Activated B cell treated with CpG ODN at 0.5 μM for 24 hours (primary cell): ENCODE measurements at places on chromosomes 3 and 15. TPM values are rescaled to one million over a fixed set of nuclear protein-coding genes. Genes with fewer than 3 reads are reported as not detected.

The AAGAB gene
- 48.5 and 50.8 TPM in 2 replicates for total RNA-seq

The PRKCI gene
- 6.6 and 6.9 TPM in 2 replicates for total RNA-seq

The SLC12A8 gene
- total RNA-seq = 0.58 and 0.81 TPM in 2 replicates

The SLC28A2 gene
- total RNA-seq = not detected in 2 replicates

The EFCAB12 gene
- 1.8 and 2.1 TPM in 2 replicates for total RNA-seq

The CHCHD6 gene
- total RNA-seq = 7.5 and 10.0 TPM in 2 replicates

The TNK2 gene
- total RNA-seq = 108 and 132 TPM in 2 replicates

The IDH2 gene
- total RNA-seq = 49.1 and 51.2 TPM in 2 replicates

DNA sequence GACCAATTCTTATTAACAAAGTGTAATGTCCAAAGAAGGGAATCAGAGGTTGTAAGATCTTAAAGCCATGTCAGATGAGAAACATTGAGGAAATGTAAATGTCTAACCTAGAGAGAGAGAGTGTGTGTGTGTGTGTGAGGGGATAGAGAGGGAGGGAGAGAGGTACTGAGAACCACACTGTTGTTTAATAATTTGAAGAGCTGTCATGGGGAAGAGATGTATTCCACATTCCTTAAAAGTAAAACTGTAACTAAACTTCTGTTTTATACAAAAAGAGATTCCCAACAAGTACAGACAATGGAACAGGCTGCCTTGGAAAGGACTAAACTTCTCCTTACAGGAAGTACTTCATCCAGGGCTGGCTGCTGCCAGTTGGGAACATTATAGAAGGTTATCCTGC lies 68.9 kb upstream of the BOC start:
- DNase-seq = no peak

DNA sequence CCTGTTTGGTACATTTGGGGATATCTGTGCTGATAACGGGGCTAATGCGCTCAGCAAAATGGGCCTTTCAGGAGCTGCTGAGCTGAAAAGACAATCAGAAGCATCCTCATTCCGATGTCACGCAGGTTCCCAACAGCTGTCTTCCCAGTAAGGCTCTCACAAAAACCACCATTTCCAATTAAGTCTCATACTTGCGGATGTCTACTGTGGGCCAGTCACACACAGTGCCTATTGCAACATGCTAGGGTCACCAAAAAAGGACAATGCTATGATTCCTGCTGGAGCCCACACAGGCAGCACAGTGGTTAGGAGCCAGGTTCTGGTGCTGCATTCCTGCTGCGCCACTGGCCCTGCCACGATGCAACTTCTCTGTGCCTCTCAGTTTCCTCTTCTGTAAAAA lies 16.4 kb upstream of the LDHAL6B start:
- DNase-seq = no peak

DNA sequence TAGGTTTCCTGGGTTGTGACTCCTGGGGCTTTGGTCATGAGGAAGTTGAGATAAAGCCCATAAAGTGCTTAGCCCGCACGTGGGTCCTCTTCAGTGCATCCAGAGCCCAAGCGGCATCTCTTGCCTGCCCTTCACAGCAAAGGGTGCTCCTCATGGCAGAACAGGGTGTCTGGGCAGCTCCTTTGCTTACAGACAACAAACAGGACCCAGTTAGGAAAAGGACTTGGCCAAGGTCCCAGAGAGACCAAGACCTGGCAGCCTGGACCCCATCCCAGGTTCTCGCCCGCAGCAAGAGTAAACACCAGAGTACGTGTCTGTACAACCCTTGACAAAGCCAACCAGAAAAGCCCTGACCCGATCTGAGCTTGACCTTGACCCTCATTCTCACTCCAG lies 27.0 kb downstream of the ALS2CL start:
- no peak for DNase-seq

GRCh38 chr3:59212128-59212779 lies 162.4 kb upstream of the CFAP20DC start:
- DNase-seq = no peak

GRCh38 chr3:44648564-44649229 lies at the start of gene ZNF35:
ZNF35 (plus strand) TSS chr3:44648732; CDS start chr3:44651068, 2,336 bp downstream.
- peak; percentile 41 for DNase-seq

GRCh38 chr15:82739086-82739485 lies 29.4 kb upstream of the AP3B2 start:
- DNase-seq = no peak

DNA sequence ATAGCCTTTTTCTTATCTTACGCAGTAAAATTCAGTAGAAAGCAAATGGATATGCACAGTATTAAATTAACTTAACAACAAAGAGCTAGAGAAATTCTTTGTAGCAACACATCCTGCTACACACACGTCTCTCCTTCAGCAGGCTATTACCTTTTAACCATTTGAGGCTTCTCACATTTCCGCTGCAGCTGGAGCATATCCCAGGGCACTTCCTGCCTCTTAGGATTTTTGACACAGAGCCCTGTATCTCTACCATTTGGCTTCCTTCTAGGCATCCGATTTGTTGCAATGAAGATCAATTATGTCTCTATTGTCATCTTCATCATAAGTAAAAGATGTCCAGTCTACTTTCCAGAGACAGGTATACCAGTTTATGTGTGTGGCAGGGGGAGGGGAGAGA lies 292.4 kb upstream of the CBLB start:
- DNase-seq = no peak

DNA sequence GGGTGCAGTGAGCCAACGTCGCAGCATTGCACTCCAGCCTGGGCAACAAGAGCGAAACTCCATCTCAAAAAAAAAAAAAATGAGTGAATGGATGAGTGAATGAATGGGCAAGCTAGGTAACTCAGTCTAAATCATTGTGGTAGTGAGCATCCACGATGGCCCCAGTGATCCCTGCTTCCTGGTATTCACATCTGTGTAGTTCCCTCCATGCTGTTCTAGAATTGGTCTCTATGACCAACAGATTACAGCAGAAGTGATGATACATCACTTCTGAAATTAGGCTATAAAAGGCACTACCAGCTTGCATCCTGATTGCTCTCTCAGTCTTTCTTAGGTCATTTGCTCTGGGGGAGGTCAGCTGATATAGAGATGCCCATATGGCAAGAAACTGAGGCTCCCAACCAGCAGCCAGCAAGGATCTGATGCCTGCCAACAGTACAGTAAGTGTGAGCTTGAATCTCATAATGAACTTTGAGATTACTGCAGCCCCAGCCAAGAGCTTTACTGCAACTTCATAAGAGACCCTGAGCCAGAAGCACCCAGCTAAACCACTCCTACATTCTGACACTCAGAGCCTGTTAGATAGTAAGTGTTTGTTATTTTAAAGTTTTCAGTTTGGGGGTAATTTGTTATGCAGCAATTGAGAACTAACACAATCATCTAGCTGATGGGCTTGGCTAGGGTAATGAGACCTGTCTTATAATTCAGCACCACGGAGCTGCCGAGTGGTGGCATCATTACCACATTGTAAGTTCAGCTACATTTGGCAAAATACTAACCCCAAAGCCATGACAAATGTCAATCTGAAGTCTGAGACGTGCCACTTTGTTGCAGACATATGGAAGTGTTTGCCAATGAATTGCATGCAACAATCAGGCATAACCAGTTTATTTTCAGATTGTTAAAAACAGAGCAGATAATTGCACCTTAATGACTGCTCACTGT lies 53.0 kb downstream of the KLHL6 start:
- DNase-seq = no peak

- no peak for DNase-seq
Observed at GRCh38 chr3:120415756-120416155, 35.0 kb downstream of the FSTL1 start.

GRCh38 chr3:110307065-110307809 lies 764.4 kb upstream of the NECTIN3 start:
- no peak for DNase-seq

DNA sequence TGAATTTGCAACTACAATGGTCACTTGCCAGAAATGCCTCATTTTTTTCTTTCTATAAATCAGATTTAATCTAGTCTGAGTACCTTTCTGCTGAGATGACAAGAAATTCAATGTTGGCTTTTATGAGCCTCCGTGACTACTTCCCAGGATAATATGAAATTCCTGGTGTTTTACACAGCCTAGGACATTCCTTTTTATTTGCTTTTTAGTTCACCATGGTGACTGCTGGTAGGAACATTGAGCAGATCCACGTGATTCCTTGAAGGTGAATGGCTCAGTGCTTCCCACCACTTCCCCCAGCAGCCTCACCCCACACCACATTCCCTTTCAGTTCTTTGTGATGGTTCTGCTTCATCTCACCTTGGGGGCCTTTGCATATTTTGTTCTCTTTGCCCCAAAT lies 4.3 kb upstream of the NPTN start:
- DNase-seq = no peak

DNA sequence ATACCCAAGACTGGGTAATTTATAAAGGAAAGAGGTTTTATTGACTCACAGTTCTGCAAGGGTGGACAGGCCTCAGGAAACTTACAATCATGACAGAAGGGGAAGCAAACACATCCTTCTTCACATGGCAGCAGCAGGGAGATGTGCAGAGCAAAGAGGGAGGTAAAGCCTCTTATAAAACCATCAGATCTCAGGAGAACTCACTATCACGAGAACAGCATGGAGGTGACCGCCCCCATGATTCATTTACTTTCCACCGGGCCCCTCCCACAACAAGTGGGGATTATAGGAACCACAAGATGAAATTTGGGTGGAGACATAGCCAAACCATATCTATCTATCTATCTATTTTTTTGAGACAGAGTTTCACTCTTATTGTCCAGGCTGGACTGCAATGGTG lies 5.4 kb downstream of the GDPGP1 start:
- no peak for DNase-seq

DNA sequence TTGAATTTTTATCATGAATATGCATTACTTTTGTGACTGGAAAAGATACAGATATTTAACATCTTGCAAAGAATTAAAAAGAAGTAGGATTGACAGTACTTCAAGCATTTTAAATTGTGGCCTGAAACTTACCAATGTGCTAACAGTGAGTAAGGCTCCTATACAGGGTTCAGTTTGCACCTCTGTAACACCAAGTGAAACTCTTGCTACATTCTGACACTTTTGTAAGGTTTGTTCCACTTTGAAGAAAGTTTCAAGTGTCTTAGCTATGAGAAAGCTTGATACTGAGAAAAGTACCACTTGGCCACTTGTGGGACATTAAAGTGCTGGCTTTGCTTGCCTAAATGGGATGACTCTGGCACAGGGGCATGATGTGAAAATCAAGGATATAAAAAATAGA lies 289.2 kb downstream of the CTNNB1 start:
- no peak for DNase-seq

GRCh38 chr3:22373827-22374226 lies 622.8 kb upstream of the ZNF385D start:
- no peak for DNase-seq

DNA sequence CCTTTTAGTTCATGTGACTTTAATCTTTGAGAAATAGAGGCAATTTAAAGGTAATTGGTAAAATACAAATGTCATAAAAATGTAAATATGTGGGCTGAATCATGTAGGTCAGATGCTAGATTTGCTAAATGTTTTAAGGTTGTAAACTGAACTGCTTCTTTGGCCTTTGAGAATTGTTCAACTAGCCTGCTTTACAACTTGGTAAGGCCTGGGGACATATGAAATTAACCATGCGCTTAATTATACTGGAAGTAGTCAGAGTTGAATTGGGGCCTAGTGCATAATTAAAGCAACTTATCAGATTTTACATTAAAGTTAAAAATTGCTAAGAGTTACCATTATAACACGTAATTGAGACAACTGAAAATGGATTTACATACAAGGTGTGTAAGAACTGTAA lies 21.0 kb upstream of the TMEM45A start:
- DNase-seq = no peak

- DNase-seq = no peak
Observed at GRCh38 chr3:46020766-46021510, 6.3 kb downstream of the XCR1 start.

GRCh38 chr3:63528325-63529000 lies 124.0 kb upstream of the SNTN start:
- DNase-seq = no peak

- DNase-seq = no peak
Observed at GRCh38 chr3:71930056-71930991, 145.4 kb upstream of the PROK2 start.

GRCh38 chr3:50264964-50265485 lies 3.9 kb upstream of the SEMA3B start:
- no peak for DNase-seq

DNA sequence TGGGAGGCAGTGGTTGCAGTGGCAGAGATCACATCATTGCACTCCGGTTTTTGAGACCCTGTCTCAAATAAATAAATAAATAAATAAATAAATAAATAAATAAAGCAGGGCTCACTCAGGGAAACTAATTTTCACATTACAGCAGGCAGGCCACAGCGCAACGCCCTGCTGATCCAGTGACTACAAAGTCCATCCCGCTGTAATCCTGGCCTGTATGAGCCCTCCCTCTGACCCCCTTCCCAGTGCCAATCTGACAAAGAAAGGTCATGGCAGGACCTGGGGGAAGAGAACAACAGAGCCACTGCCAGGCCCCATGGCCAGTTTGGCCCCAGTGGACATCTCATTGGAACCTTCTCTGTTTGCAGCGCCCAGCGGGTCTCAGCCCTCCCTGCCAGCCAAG lies 9.3 kb downstream of the SH3BP5 start:
- no peak for DNase-seq

GRCh38 chr15:79832367-79833120 lies 64.3 kb downstream of the MTHFS start:
- no peak for DNase-seq

- DNase-seq = no peak
Observed at GRCh38 chr3:105767776-105768175, 101.0 kb downstream of the CBLB start.

GRCh38 chr15:100570735-100571313 lies 31.2 kb downstream of the LINS1 start:
- DNase-seq = no peak

DNA sequence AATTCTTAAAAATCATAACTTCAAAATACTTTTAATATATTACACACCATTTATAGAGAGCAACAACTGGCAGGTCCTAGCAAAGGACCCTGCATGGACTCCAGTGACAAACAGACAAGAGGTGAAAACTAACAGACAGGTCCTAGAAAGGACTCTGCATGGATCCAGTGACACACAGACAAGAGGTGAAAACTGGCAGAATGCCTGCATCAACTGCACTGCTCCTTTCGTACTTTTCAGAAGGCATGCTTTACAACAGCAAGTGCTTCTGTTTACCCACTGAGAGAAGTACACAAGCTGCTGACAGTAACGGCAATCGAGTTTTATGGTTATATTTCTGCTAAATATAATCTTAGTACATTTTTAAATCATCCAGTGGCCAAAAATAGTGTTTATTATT lies 24.3 kb upstream of the GP5 start:
- no peak for DNase-seq
